ENCODE measurements at places on chromosomes 2 and 18. TPM values are rescaled to one million over a fixed set of nuclear protein-coding genes. Genes with fewer than 3 reads are reported as not detected.

GRCh38 chr2:88561646-88562388, 65.4 kb downstream of the EIF2AK3 start:
- DNase-seq: no peak

- no peak for DNase-seq
These were observed 218.2 kb downstream of the ARL4C start for GRCh38 chr2:234278556-234279255.

Gene TIGD1
- total RNA-seq: 8.6 TPM

DNA sequence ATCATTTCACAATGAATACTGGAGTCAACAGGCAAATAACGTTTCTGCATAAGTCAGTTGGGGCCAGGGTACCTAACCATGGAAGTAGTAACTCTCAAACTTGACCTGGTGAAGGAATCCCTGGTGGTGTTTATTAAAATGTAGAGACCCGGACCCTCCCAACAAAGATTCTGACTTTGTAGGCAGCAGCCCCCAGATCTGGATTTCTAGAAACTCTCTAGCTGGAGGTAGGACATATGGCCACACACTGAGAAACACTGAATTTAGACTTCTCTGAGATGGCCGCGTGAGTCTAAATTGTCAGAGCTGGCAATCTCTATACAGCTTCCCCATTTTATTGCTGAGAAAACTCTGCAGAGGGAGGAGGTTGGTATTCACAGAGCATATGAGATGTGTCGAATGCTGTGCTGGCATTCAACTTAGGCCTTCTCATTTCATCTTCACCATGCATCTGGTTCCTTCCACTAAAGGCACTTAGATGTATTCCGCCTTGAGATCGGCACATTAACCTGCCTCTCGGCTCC, 278.1 kb downstream of the CYRIA start:
- no peak for DNase-seq

DNA sequence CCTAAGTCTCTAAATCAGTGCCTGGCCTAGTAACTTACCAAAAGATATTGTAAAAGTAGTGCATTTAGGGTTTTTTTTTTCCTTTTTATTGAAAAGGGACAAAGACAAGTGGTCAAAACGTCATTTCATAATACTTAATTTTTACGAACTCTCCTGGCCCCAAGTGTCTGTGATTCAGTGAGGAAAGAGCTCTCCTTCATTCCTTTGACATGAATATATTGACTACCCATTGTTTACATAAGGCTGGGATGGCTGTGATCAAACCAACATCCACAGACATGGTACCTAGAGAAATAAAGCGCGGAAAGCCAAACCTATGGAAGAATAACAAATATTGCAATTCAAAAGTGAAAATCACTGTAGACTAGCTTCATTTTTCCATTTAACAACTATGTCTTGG, 198.4 kb downstream of the BABAM2 start:
- no peak for DNase-seq

Gene BCL2
- total RNA-seq: 36.8 TPM

Gene NT5C1B
- not detected for total RNA-seq

- DNase-seq: no peak
These were observed 12.6 kb upstream of the REL start for GRCh38 chr2:60868589-60869273.

- no peak for DNase-seq
These were observed 733.7 kb upstream of the FAM98A start for GRCh38 chr2:34332813-34333212.

DNA sequence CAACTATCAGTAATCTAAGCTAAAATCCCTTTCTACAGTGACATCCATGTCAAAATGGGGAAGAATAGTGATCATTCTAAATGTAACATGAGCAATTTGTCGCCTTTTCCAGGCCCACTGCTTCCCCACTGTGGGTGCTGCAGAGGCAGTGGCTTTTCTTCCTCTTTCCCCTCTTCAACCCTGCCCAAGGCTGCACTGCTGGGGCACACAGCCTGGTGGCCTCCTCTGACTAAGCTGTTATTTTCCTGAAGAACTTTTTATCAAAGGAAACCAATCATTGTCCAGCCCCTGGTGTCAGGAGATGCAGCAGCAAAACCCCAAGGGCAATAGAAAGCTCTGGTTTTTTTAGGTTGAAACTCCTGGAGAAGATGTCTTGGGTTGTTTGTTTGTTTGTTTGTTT, 117.6 kb upstream of the KLF7 start:
- no peak for DNase-seq

DNA sequence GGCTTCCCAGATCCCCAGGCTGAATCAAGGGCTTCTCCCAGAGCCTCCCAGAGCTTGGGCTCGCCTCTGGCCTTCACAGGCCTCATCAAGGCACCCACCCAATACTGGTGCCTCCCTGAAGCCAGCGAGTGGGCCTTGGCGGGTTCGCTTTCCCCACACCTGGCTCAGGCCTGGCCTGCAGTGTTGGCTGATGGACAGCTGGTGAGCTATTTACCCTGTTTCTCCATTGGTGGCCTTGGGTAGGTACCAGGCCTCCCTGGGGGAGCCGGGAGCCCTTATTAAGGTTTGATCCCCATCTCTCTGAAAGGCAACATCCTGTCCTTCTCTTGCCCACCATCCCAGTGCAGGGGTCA, 18.2 kb upstream of the DUSP2 start:
- no peak for DNase-seq

- DNase-seq: no peak
These were observed 119.6 kb downstream of the LCLAT1 start for GRCh38 chr2:30566631-30567030.

Gene KIAA2012
- total RNA-seq: 0.24 TPM

DNA sequence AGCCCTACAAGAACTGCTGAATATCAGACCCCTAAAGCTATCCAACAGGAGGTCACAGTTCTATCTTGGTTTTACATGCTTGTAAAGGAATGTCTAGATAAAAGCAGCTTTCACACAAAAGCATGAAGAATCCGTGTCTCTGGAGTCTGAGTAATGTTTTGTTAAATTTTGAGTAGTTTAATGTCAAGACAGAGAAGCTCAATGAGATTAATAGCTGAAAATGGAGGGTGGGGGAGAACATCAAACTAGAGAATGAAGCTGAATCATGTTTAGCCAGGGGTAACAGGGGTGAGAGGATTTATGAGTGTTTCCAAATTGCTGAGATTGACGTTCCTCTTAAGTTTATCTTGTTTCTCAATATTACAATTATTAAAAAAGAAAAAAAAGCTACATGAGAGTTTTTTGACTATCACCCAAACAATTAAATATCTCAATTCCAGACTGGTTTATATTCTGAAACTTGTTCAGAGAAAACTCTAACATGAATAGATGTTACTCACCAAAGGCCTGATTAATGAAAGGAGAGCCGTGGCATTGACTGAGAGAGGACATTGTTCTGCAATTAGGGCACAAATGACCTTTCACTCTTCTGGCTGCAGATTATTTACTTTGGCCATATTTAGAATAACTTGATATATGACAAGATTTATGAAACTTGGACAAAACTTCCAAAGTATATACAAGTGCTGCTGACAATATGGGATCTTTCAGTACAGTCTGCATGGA, 266.4 kb upstream of the ETAA1 start:
- no peak for DNase-seq

Gene ESPNL
- 7.0 TPM for total RNA-seq

Gene ATOH8
- total RNA-seq: 29.6 TPM

DNA sequence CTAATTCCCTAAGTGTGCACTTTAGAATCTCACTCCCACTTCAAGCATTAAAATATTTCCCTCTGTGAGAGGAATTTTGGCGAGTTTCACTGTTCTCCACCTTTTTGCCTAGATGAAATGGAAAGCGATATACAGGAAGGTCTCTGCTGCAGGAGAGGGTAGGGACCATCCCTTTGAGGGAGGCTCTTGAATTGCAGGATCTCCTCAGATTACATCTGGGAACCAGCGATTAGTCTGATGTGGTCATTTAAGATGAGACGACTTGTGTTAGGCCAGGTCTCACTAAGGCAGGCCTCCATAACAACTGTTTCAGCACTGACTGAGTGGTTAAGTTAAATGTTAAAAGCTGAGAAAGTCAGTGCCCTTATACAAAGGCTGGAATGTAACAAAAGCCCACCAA, 74.6 kb downstream of the ARL6IP6 start:
- DNase-seq: no peak

DNA sequence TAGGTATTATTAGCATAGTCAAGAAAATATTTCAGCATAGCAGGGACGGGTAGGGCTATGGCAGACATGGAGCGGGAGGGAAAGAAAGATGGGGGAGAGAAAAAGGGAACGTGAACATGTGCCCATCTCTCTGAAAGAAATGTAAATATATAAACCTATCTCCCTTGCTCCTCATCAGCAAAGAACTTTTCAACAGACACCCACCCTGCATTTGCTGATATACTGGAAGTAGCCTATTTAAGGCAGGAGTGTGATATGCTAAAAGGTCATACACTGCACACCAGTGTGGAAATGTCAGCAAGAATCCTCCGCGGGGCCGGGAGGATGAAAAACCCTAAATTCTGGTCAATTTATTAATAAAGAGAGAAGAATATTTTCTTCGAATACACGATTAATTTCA, 1.7 kb downstream of the MBOAT2 start:
- no peak for DNase-seq

DNA sequence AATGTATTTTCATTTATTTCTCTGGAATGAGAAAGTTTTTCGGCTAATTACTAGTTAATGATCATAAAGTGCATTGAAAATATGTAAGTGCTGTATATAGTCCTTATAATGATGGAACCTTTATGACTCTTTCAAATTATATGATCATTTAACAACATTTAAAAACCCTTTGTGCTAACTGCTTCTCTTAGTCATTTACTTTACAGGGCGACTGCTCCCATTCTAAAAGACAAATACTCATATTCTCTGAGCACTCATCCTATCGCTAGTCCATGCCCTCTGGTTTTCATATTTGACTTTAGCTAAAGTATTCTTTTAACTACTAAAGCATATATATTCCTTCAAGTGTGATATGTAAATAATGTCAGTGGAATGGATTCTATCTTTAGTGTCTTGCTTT, 168.2 kb downstream of the CDH7 start:
- DNase-seq: no peak

GRCh38 chr2:96668771-96669170, 26.2 kb downstream of the FER1L5 start:
- no peak for DNase-seq

DNA sequence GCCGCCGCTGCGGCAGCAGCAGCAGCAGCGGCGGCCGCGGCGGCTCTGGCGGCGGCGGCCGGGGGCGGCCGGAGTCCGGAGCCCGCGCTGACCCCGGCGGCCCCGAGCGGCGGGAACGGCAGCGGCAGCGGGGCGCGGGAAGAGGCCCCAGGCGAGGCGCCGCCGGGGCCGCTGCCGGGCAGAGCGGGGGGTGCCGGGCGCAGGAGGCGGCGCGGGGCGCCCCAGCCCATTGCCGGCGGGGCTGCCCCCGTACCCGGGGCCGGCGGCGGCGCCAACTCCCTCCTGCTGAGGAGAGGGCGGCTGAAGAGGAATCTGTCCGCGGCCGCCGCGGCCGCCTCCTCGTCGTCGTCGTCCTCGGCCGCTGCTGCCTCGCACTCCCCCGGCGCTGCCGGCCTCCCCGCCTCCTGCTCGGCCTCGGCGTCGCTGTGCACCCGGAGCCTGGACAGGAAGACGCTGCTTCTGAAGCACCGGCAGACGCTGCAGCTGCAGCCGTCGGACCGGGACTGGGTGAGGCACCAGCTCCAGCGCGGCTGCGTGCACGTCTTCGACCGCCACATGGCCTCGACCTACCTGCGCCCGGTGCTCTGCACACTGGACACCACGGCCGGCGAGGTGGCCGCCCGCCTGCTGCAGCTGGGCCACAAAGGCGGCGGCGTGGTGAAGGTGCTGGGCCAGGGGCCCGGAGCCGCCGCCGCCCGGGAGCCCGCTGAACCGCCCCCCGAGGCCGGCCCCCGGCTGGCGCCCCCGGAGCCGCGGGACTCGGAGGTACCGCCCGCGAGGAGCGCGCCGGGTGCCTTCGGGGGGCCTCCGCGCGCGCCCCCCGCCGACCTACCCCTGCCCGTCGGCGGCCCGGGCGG, 646 bp downstream of the PHLPP1 start:
- peak; percentile 59 for DNase-seq

Gene NAT8
- total RNA-seq: not detected

Gene RGPD4
- not detected for total RNA-seq

DNA sequence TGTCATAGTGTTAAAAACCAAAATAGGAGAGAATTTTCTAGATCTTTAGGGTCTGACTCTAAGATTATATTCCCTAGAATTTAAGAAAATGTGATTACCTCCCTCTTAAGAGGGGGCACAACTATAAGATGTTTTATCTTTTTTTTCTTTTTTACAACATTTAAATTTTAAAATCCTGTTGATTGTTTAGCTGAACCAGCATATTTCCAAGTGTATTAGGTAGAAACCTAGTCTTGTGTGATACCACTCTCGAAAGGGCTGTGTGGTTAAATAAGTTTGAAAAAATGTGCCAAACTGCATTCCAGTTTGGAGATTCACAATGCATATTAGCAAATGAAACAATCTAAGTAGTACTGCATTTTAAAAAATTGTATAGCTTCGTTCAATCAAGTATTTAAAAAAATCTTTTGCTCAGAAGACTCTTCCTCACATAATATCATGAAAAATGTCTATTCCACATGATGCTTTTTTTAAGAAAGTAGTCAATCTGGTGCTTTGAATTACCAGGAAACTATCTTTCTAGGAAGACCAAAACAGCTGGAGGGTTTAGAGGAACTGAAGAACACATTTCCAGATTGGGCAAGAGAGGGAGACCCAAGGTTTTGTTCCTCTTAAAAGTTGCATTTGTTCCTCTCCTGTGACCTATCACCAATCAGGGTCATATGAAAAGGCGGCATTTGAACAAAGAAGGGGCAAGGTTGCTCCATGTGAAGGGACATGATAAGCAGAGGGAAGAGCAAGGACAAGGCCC, 98.8 kb downstream of the DPP4 start:
- no peak for DNase-seq

Gene CROCC2
- 0.15 TPM for total RNA-seq

- DNase-seq: no peak
These were observed 16.3 kb downstream of the CABLES1 start for GRCh38 chr18:23151414-23152099.

DNA sequence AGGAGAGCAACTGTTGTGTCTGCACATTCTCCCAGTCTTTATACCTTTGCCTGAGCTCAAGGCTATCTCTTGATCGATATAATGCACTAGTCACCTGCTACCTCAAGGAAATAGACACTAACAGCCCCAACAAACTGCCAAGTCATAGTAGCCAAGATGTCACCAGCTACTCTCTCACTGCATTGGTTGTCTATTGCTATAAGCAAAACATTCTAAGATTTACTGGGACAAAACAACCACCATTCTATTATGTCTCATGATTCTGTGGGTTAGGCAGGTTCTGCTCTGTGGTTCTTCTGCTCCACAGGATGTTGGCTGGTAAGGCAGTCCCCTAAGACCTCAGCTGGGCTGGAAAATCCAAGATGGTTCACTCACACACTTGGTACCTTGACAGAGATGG, 28.5 kb upstream of the MLPH start:
- DNase-seq: no peak

- DNase-seq: no peak
These were observed 221.3 kb downstream of the BCL2 start for GRCh38 chr18:63098018-63098981.
